ENCODE measurements at places on chromosomes 2 and 18.

DNA sequence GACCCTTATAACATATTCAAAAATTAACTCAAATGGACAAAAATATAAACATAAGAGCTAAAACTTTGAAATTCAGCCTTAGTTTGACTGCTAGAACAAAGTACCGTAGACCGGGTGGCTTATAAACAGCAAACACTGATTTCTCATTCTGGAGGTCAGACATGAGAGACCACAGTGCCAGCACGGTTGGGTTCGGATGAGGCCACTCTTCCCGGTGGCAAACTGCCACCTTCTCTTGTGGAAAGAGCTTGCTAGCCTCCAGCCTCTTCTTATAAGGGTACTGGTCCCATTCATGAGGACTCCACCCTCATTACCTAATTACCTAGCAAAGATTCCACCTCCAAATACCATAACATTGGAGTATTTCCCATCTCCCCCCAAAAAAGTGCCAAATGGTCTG is 91.3 kb downstream of the FAM210A start:
- no peak overlapping the region for H3K27ac ChIP-seq
- H3K36me3 ChIP-seq = no peaks in the 10 kb centered on the region
- H3K4me1 ChIP-seq = peaks cover under 1% of the 10 kb centered on the region
- DNase-seq = no peak
- no peaks in the 10 kb centered on the region for H3K27me3 ChIP-seq

DNA sequence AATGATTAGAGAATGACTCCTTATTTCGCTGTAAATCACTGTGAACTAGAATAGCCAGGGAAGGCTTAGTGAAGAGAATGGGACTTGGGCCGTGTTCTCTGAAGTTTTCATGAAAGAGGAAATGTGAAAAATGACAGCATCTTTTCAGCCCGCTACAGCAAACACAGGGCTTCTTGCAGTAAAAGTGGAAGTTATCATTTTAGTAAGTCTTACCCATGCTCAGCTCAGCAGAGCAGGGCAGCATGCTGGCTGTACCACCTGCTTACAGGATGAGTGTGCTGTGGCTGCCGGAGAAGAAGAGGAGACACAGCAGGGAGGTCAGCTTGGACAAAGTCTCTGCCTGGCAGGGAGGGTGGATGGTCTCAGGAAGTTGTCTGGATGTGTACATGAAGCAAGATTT is 300.7 kb upstream of the DLGAP1 start:
- no peak overlapping the region for H3K4me3 ChIP-seq
- H3K36me3 ChIP-seq = no peaks in the 10 kb centered on the region
- DNase-seq = no peak
- no peaks in the 10 kb centered on the region for H3K27me3 ChIP-seq
- no peaks in the 10 kb centered on the region for H3K4me1 ChIP-seq

GRCh38 chr2:214865400-214865799 is 55.9 kb upstream of the BARD1 start:
- no peaks in the 10 kb centered on the region for H3K36me3 ChIP-seq
- H3K4me3 ChIP-seq = no peak overlapping the region
- H3K27ac ChIP-seq = no peak overlapping the region
- no peaks in the 10 kb centered on the region for H3K27me3 ChIP-seq
- DNase-seq = no peak

DNA sequence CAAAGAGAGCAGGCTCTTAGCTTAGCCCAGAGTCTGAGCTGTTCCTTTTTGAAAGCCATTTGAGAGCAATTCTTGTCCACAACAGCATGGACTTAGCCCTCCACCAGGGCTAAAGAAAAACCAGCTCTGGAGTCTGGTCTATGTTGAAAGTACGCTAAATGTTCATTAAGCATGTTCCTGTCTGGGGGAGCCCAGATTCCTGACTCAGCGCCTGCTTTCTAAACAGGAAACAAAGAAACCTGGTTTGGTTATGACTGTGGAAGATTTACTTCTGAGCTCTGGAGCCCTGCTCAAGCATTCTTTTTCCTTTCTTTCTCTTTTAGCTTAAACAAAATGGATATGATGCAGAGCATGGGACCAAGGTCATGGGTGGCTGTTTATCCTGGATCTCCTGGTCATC is 279.8 kb downstream of the RBM43 start:
- no peak for DNase-seq
- no peak overlapping the region for H3K27ac ChIP-seq
- no peaks in the 10 kb centered on the region for H3K36me3 ChIP-seq
- H3K27me3 ChIP-seq = no peaks in the 10 kb centered on the region

DNA sequence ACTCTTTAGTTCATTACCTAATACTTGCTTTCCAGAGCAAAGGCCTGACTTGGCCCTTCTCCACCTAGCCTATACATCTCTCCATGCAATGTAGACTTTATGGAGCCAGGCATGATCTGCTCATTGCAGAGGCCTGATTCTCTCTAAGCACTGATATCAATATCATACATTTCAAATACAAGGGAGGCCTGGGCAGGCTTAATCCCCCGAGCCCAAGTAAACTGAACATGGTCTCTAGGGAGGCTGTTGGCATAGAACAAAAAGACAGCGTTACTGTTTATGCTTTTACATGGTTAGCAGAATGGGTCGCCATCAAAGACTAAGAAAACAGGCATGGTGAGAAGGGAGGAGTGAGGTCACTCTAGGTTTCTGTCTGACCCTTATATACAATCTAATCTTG is 695.1 kb downstream of the ZEB2 start:
- no peak overlapping the region for H3K27ac ChIP-seq
- no peaks in the 10 kb centered on the region for H3K36me3 ChIP-seq
- no peak for DNase-seq
- H3K4me1 ChIP-seq = 0 out of 2 replicates have a peak, but pooled peaks cover 2% of the 10 kb centered on the region

DNA sequence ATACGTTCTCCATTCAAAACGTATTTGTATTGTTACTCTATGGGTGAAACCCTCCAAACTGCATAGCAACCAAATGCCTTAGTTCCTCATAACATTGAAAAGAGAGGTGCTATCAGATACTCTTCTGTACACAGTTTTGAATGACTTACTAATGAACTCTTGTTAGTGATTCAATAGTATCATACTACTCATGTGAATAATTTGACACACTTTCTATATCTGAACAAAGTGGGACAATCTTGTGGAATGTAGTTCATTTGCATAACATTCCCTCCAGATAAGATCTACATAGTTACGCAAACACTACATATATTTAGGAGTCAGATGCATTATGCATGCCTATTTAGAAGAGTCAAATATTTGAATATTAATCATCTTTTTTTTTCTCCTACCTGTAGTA is 232.0 kb upstream of the NRXN1 start:
- H3K27ac ChIP-seq = no peak overlapping the region
- no peaks in the 10 kb centered on the region for H3K27me3 ChIP-seq
- no peak overlapping the region for H3K4me3 ChIP-seq
- no peak for DNase-seq

DNA sequence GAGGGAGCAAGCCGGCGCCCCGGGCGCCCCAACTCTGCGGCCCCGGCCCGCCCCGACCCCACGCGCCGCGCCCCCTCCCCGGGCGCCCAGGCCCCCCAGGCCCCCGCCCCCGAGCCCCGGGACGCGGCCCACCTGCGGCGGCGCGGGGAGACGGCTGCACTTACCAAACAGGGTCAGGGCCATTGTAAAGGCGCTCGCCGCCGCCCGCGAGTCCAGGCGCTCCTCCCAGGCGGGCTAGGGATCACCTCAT is 526 bp downstream of the CHN1 start:
- peaks cover 15% of the 10 kb centered on the region for H3K4me1 ChIP-seq
- peak overlapping the region; percentile 81 for H3K27ac ChIP-seq
- DNase-seq = no peak

GRCh38 chr2:144357623-144358373 is 162.1 kb downstream of the ZEB2 start:
- H3K27ac ChIP-seq = no peak overlapping the region
- DNase-seq = no peak
- no peaks in the 10 kb centered on the region for H3K27me3 ChIP-seq
- H3K36me3 ChIP-seq = no peaks in the 10 kb centered on the region

DNA sequence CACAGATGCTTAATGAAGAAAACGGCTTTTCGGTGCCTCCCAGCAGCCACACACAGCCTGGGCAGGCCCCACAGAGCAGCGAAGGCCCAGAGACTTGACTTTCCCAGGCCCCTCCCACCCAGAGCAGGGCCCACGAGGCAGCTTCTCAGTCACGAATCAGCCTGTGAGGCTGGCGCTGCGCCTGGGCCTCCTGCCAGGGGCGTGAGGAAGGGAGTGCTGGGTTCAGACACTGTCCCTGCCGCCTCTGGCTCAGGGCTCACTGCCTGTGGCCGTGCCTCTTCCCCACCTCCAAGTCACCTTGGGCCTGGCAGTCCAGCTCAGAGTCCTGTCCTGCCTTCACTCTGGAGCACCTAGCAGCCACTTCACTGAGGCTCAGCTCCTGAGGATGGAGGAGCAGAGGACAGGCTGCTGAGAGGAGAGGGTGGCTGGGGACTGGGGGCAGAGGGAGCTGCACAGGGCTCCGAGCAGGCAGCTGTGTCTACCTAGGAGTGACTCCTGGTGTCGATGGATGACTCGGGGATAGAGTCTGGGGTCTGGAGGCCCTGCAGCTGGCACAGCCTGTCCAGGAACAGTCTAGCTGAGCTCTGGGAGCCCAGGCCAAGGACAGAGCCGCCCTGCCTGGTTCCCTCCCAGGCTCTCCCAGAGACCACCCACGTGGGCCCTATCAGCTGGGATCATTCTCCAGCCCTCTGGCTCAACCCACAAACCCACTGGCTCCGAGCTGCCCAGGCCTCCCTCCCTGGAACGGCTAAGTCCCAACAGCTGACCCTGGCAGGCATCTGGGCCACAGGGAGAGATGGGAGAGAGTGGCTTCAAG is 36.4 kb upstream of the FOSL2 start:
- peaks cover 4% of the 10 kb centered on the region for H3K4me1 ChIP-seq
- H3K36me3 ChIP-seq = no peaks in the 10 kb centered on the region
- DNase-seq = no peak

DNA sequence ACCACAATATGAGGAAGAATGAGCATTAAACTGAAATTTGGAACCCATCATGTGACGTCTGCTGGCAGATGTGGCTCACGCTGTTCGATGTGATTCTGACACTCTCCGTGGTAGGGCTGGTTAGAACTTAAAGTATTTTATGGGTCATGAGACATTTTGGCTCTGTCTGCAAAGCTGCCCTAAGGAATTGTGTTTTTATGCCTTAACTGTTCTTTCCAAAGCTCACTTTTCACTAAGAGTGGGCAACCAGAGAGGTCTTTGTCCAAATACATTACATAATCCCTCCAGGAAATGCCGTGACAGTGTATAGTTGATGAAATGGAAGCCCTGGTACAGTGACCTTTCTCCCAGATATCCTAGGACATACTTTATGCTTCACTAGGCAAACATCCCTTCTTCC is 119.1 kb downstream of the AQP4 start:
- no peaks in the 10 kb centered on the region for H3K27me3 ChIP-seq
- no peaks in the 10 kb centered on the region for H3K36me3 ChIP-seq
- H3K4me3 ChIP-seq = no peak overlapping the region
- no peak overlapping the region for H3K27ac ChIP-seq

GRCh38 chr2:150610670-150611279 is 123.3 kb upstream of the RND3 start:
- H3K27ac ChIP-seq = no peak overlapping the region
- no peak overlapping the region for H3K4me3 ChIP-seq
- no peaks in the 10 kb centered on the region for H3K4me1 ChIP-seq
- H3K27me3 ChIP-seq = no peaks in the 10 kb centered on the region
- H3K36me3 ChIP-seq = no peaks in the 10 kb centered on the region

DNA sequence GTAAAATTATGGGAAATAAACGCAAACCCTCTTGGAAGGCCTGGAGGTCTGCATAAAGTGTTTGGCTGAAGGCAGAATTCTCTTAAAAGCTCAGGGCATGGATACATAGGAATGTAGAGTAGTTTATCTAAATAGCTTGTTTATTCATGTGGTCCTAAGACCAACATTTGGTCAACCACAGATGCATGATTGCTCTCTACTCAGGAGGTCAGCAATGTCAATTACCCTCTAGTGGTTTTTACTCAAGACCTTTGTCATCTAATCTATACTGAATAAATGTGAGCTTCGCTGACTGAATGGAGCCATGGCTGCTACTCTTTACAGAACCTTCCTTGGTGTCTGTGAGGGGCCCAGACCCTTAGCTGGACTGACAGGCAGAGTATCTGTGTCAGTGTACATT is 139.8 kb downstream of the ATL2 start:
- no peaks in the 10 kb centered on the region for H3K36me3 ChIP-seq
- no peak overlapping the region for H3K4me3 ChIP-seq
- DNase-seq = no peak
- no peak overlapping the region for H3K27ac ChIP-seq
- H3K4me1 ChIP-seq = no peaks in the 10 kb centered on the region
- no peaks in the 10 kb centered on the region for H3K27me3 ChIP-seq

- H3K27ac ChIP-seq = no peak overlapping the region
- DNase-seq = no peak
- no peaks in the 10 kb centered on the region for H3K4me1 ChIP-seq
- H3K36me3 ChIP-seq = peaks cover 4% of the 10 kb centered on the region
Observed at GRCh38 chr18:42078711-42079110, 123.7 kb downstream of the PIK3C3 start.

DNA sequence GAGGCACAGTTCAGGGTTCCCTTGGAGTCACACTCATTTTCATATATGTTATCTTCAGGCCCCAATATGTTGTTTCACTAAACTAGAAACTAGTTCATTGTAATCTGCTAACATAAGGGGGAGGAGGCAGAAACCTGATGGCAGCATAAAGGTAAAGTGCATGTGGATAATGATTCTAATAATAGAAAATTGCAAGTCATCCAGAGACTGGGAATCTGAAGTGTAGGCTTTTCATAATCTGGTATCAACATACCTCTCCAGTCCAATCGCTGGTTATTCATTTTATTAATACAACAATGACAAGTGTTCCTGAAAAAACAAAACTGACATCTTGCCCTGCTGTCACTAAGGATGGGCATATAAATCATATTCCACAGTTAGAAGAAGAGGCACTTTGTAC is 326.3 kb upstream of the ZNF804A start:
- H3K36me3 ChIP-seq = no peaks in the 10 kb centered on the region
- no peak overlapping the region for H3K27ac ChIP-seq
- no peak overlapping the region for H3K4me3 ChIP-seq
- DNase-seq = no peak
- H3K27me3 ChIP-seq = no peaks in the 10 kb centered on the region
- no peaks in the 10 kb centered on the region for H3K4me1 ChIP-seq

- H3K27ac ChIP-seq = no peak overlapping the region
- peaks cover 4% of the 10 kb centered on the region for H3K4me1 ChIP-seq
- H3K4me3 ChIP-seq = no peak overlapping the region
- DNase-seq = no peak
- H3K36me3 ChIP-seq = no peaks in the 10 kb centered on the region
Observed at GRCh38 chr2:43106559-43107527, 119.6 kb downstream of the ZFP36L2 start.

DNA sequence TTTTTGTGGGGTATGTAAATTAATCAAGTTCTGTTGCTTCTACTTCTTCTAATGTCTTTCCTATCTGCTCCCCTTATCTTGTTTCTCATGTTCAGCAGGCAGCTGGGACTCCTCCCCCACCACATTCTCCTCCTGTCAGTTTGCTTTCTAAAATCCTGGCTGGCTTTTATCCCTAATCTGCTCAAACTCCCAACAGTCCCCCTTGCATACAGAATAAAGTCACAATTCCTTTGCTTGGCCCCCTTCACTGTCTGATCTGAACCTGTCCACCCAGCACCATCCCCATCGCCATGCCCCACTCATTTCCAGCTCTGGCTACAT is 2.2 kb downstream of the CFAP221 start:
- no peaks in the 10 kb centered on the region for H3K36me3 ChIP-seq
- no peaks in the 10 kb centered on the region for H3K4me1 ChIP-seq
- peaks cover 8% of the 10 kb centered on the region for H3K27me3 ChIP-seq
- no peak overlapping the region for H3K4me3 ChIP-seq
- no peak overlapping the region for H3K27ac ChIP-seq
- no peak for DNase-seq

All from H1 (cell line).